ENCODE measurements at places on chromosomes 6 and 20.

DNA sequence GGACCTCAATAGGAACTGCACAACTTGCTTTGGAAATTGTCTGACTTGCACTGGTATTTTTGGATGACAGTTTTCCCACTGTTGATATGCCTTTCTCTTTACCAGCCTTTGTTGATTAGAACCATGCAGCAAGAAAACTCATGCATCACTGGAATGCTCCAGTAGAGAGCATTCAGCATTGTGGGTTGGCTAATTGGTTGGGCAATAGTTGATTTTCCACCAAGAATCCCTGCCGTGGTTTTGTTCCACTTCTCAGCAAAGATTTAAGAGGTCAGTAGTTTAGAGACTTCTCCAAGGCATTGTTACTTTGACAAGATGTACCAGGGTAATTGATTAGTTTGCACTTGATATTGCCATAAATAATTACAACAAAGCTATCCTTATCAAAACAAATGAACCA lies 260.0 kb downstream of the DHX35 start:
- DNase-seq, result no peak

DNA sequence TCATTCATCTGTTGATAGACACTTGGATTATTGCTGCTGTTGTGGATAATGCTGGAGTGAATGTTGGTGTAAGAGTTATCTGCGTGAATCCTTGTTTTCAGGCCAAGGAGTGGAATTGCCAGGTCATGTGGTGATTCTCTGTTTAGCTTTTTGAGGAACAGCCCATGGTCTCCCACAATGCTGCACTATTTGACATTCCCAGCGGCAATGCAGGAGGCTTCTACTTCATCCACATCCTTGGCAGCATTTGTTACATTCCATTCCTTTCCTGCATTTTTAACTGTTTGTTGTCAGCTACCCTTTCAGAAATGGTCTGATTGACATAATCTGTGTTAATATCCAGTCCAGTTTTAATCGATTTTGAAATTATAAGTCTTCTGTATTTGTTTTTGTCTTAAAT lies 51.7 kb upstream of the CLDN20 start:
- no peak for DNase-seq

- DNase-seq, result peak; percentile 58
Observed at GRCh38 chr6:34324738-34325444, 67.6 kb downstream of the NUDT3 start.

GRCh38 chr20:39961637-39962244 lies 727.3 kb downstream of the MAFB start:
- DNase-seq, result no peak

GRCh38 chr6:50333696-50334095 lies 284.0 kb upstream of the DEFB112 start:
- no peak for DNase-seq

- no peak for DNase-seq
Observed at GRCh38 chr20:13526551-13526950, 112.2 kb downstream of the TASP1 start.

DNA sequence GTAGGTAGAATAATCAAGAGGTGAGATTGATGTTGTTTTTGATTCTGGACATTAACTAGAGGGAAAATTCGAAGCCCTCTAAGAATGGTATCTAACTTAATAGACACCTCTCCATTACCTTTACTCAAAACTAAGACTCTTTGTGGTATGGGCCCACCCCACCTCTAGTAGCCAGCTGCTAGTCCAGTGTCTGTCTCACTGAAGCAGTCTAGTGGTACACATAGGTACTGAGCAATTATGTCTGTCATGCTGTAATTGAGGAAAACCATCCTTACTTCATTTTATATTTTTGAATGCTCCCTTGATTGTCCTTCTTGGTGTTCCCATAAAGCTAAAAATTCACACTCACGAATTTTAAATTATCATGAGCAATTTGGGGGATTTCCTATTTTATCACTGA lies 290.7 kb downstream of the ARHGAP18 start:
- DNase-seq, result no peak

- no peak for DNase-seq
Observed at GRCh38 chr6:1527073-1527457, 82.7 kb upstream of the FOXC1 start.

- DNase-seq, result no peak
Observed at GRCh38 chr6:161152907-161153662, 120.8 kb downstream of the AGPAT4 start.

- DNase-seq, result no peak
Observed at GRCh38 chr6:6243846-6244245, 76.6 kb downstream of the F13A1 start.

- DNase-seq, result no peak
Observed at GRCh38 chr6:95815389-95816056, 200.3 kb upstream of the FUT9 start.
